ENCODE measurements at places on chromosomes 5 and 9.

GRCh38 chr9:98593354-98594253 is 115.1 kb downstream of the GABBR2 start:
- DNase-seq: no peak

- no peak for DNase-seq
Measured at GRCh38 chr9:75086541-75087288, 1.2 kb downstream of the NMRK1 start.

DNA sequence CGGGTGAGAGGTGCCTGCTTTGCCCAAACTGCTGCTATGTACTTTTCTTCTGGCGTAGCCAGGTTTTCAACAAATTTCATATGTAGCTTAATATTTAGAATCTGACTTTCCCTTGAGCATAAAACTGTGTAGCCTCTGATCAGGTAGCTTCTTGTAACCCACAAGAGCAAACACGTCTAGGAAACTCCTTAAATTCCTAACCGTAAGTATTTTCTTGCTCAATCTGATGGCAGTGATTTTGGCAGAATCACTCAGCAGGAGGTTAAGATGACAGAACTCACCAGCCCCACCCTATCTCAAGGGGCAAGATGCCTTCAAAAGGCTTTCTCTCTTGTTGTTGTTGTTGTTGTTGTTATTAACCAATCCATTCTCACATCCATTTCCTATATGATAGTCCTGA is 20.8 kb downstream of the CKMT2 start:
- DNase-seq: no peak

- DNase-seq: no peak
Measured at GRCh38 chr5:142680605-142681259, 5.2 kb downstream of the FGF1 start.

DNA sequence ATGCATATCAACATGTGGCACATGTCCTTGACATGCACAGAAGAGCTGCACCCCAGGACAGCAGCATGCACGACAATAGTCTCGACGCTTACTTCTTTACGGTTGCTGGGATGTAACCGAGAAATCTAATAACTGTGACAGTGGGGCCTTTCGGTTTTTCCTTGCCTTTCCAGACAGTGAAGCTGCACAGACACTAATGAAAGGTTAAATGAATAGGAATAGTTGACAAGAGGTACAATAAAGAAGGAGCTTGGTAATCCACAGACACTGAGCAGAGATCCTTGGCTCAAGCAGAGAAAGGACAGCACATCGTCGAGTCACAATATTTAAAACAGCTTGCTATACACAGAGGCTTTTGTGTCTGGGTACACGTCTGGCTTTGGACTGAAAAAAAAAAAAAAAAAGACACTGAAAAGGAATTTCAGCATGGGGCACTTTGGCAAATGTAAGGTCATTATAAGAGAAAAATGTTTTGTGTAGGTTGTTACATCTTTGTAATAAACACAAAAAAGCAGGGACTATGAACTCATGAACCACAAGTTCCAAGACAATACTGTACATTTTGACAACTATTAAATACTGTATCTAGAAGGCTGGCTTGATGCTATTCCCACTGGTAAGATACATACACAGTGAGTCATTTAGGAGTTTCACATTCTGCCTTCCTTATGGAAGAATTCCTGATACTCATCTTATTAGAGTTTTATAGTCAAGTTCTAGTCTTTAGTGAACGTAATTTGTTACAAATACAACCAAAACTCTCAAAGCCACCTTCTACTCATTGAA is 5.6 kb downstream of the BNC2 start:
- DNase-seq: no peak

GRCh38 chr5:135242021-135242865 is 156.8 kb downstream of the MACROH2A1 start:
- no peak for DNase-seq

Measured in stimulated activated CD8-positive, alpha-beta memory T cell treated with anti-CD3 and anti-CD28 coated beads, Interleukin-2, amount 100 ng/mL, for 1 hour (primary cell).